H9 (cell line): ENCODE measurements at places on chromosomes 3 and 15. TPM values are rescaled to one million over a fixed set of nuclear protein-coding genes. Genes with fewer than 3 reads are reported as not detected.

- no peaks in the 10 kb centered on the region for H3K36me3 ChIP-seq
- no peak overlapping the region for H3K27ac ChIP-seq
- no peak for DNase-seq
- no peak overlapping the region for H3K4me3 ChIP-seq
Observed at GRCh38 chr15:99735868-99736267, 2.6 kb upstream of the LYSMD4 start.

GRCh38 chr3:8635631-8636030 is 9.0 kb downstream of the SSUH2 start:
- H3K4me1 ChIP-seq: no peaks in the 10 kb centered on the region
- no peaks in the 10 kb centered on the region for H3K27me3 ChIP-seq
- H3K27ac ChIP-seq: no peak overlapping the region
- H3K36me3 ChIP-seq: no peaks in the 10 kb centered on the region
- no peak overlapping the region for H3K4me3 ChIP-seq

GRCh38 chr3:60746695-60747416 is 504.4 kb downstream of the FHIT start:
- H3K27ac ChIP-seq: no peak overlapping the region
- H3K4me1 ChIP-seq: peaks cover 2% of the 10 kb centered on the region; the same call in 1 of the 2 replicates
- H3K4me3 ChIP-seq: no peak overlapping the region
- H3K27me3 ChIP-seq: peaks cover 1% of the 10 kb centered on the region; the same call in 1 of the 2 replicates
- H3K36me3 ChIP-seq: peaks cover 20% of the 10 kb centered on the region
- DNase-seq: no peak

GRCh38 chr3:44208086-44208485 is 33.6 kb upstream of the TOPAZ1 start:
- no peak overlapping the region for H3K27ac ChIP-seq
- H3K4me3 ChIP-seq: no peak overlapping the region
- DNase-seq: no peak
- H3K4me1 ChIP-seq: no peaks in the 10 kb centered on the region

- H3K4me1 ChIP-seq: 0 out of 2 replicates have a peak, but pooled peaks cover 2% of the 10 kb centered on the region
- DNase-seq: peak; percentile 84
Observed at GRCh38 chr15:82044373-82045178, 1.2 kb downstream of the MEX3B start.

DNA sequence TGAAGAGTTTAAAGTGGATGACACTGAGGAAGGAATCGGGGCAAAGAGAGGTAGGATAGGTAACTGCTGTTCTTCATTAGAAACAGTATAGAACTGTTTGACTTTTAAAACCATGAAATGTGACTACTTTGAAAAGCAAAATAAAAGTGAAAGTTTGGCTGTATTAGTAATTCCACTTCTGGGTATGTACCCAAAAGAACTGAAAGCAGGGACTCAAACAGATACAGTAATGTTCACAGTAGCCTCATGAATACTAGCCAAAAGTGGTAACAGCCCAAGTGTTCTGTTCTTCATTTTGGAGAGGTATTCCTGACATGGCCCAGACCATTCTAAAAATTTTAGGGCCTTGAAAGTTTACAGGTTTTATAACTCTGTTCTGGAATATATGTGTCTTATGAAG is 1055.4 kb downstream of the TBL1XR1 start:
- no peak overlapping the region for H3K4me3 ChIP-seq
- no peaks in the 10 kb centered on the region for H3K4me1 ChIP-seq
- H3K36me3 ChIP-seq: no peaks in the 10 kb centered on the region
- no peaks in the 10 kb centered on the region for H3K27me3 ChIP-seq
- DNase-seq: no peak

- no peak overlapping the region for H3K4me3 ChIP-seq
- no peak for DNase-seq
- H3K4me1 ChIP-seq: no peaks in the 10 kb centered on the region
- peaks cover 76% of the 10 kb centered on the region for H3K36me3 ChIP-seq
Observed at GRCh38 chr15:98923171-98923570, 84.4 kb downstream of the PGPEP1L start.

DNA sequence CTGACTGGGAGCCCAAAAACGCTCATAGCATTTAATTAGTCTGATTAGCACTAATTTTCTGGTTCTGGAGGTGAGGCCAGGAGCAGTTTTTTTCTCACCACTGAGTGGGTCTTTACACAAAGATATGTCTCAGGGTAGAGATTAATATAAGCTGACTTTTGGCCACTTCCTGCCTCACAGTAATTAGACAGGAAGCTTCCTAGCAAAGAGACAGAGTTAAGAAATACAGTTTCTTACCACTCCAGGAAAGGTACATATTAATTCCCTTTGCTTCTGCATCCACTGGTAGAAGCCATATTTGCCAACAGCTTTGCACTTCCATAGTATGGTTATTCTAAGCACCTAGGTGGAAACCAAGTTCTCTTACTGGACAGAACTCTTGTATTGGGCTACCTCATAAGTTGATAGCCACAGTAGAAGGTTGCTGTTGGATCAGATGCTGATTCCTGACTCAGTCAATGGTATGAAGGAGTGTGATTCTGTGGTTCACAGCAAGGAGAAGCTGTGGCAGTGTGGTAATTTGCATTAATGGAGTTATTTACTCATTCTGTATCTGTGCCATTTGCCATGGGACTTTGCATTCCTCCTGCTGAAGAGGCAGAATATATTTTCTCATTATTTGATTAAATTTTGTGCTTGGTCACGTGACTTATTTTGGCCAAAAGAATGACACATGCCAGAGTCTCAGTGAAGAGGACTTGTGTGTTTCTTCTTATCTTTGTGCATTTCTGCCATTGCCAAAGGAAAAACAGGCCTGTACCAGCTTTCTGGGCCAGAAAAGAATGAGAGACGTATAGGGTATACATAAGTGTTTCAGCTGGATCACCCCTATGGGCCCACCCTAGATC is 17.5 kb upstream of the ZBTB20 start:
- no peak overlapping the region for H3K27ac ChIP-seq
- no peak for DNase-seq
- no peak overlapping the region for H3K4me3 ChIP-seq
- H3K36me3 ChIP-seq: no peaks in the 10 kb centered on the region
- no peaks in the 10 kb centered on the region for H3K4me1 ChIP-seq

DNA sequence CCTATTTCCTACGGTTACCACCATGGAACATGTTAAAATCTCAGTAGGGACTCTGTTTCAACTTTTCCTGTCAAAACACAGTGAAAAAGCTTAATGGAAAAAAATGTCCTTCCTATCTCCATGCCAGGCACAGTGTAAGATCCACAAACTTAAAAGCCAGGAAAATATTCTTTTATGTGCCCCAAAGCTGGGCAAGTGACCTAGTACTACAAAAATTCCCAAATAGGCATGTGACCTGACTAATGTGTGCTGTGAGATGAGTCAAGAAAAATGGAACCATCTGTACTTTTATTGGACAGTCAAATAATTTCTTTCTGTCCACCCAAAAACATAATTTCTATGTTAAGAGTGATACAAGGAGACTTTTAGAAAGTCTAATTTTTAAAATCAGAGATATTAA is 406.0 kb downstream of the ZBTB20 start:
- H3K27ac ChIP-seq: no peak overlapping the region
- no peaks in the 10 kb centered on the region for H3K4me1 ChIP-seq
- DNase-seq: no peak
- no peaks in the 10 kb centered on the region for H3K27me3 ChIP-seq
- no peak overlapping the region for H3K4me3 ChIP-seq

DNA sequence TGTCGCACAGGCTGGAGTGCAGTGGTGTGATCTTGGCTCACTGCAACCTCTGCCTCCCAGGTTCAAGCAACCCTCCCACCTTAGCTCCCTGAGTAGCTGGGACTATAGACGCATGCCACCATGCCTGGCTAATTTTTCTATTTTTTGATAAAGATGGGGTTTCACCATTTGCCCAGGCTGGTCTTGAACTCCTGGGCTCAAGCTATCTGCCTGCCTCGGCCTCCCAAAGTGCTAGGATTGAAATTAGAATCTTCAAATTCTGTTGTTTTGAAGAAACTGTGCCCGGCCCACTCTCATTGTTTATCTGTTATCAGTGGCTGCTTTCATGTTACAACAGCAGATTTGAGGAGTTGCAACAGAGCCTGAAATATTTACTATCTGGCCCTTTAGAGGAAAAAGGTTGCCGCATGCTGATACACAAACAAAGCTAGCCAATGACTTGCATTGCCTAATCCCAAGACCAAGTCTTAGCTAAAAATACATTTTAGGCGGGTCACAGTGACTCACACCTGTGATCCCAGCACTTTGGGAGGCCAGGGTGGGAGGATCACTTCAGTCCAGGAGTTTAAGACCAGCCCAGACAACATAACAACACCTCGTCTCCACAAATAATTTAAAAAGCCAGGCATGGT is 43.2 kb upstream of the PPP4R2 start:
- H3K27ac ChIP-seq: no peak overlapping the region
- DNase-seq: no peak
- no peak overlapping the region for H3K4me3 ChIP-seq
- H3K4me1 ChIP-seq: no peaks in the 10 kb centered on the region; the same call in 1 of the 2 replicates
- H3K27me3 ChIP-seq: no peaks in the 10 kb centered on the region

- H3K4me3 ChIP-seq: no peak overlapping the region
- peaks cover 50% of the 10 kb centered on the region; the same call in 2 of the 3 replicates for H3K36me3 ChIP-seq
- DNase-seq: no peak
- no peak overlapping the region for H3K27ac ChIP-seq
- no peaks in the 10 kb centered on the region for H3K27me3 ChIP-seq
Observed at GRCh38 chr3:52204337-52205073, 6.5 kb downstream of the ALAS1 start.

DNA sequence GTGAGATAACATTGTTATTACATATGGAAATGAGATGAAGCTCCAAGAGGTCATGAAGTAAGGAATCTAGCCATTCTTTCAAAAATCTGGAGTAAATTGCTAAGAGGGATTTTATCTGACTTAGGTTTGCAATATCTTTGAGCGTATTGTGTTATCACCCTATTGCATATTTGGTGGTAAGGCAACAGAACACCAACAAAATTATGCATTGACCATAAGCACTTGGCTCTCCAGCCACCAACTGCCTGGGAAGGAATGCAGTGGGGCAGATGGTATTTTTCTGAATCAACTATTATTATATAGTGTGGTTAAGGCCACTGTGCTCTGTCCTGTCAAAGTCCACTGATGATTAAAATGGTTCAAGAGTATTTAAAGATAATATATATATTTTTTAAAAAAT is 287.9 kb upstream of the SEMA6D start:
- H3K27ac ChIP-seq: no peak overlapping the region
- no peaks in the 10 kb centered on the region for H3K27me3 ChIP-seq

GRCh38 chr3:197951392-197951990 is 1.5 kb downstream of the RPL35A start:
- H3K4me3 ChIP-seq: peak overlapping the region; percentile 98
- DNase-seq: no peak
- H3K27ac ChIP-seq: no peak overlapping the region
- no peaks in the 10 kb centered on the region for H3K4me1 ChIP-seq
- peaks cover 64% of the 10 kb centered on the region for H3K36me3 ChIP-seq

GRCh38 chr3:62436785-62437184 is 63.4 kb upstream of the FEZF2 start:
- H3K36me3 ChIP-seq: no peaks in the 10 kb centered on the region
- H3K4me3 ChIP-seq: peak overlapping the region; percentile 9; the same call in 1 of the 3 replicates
- H3K27ac ChIP-seq: no peak overlapping the region
- DNase-seq: no peak
- H3K27me3 ChIP-seq: no peaks in the 10 kb centered on the region

DNA sequence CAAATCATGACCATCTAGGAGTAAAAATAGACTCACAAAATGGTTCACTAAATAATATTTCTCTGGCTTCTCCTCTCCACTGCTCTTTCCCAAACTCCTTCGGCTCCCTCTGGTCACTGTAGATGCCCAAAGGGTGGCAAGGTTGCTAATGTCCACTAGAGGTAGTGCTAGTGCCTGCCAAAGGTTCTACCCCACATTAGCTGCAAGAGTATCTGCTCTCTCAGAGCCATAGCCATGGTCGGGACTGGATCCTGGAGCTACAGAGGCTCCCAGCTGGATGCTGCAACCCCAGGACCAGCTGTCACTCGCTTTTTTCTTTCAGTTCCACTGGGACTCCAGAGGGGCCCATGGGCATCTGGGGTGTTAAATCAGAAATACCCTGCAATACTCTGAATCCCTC is 8.5 kb downstream of the HTR3D start:
- H3K36me3 ChIP-seq: no peaks in the 10 kb centered on the region
- H3K27me3 ChIP-seq: no peaks in the 10 kb centered on the region
- DNase-seq: peak; percentile 63
- H3K27ac ChIP-seq: no peak overlapping the region

DNA sequence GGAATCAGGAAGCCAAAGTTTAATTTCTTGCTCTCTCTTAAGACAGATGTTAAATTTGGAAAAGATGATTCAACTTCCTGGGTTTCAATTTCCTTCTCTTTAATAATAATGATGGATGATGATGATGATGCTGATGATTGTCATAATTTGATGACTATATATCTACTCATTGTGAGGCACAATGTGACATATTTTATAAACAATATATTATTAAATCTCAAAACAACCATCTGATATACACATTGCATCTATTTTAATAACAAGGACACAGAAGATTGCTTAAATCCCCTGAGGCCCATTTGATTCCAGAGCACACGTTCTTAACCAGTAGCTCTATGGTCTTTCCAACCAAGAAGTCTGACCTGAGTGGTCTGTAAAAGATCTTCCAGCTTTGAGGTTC is 124.0 kb downstream of the CNTN6 start:
- no peaks in the 10 kb centered on the region for H3K27me3 ChIP-seq
- H3K4me1 ChIP-seq: no peaks in the 10 kb centered on the region
- H3K4me3 ChIP-seq: no peak overlapping the region
- no peaks in the 10 kb centered on the region; the same call in 2 of the 3 replicates for H3K36me3 ChIP-seq
- no peak overlapping the region for H3K27ac ChIP-seq
- DNase-seq: no peak

DNA sequence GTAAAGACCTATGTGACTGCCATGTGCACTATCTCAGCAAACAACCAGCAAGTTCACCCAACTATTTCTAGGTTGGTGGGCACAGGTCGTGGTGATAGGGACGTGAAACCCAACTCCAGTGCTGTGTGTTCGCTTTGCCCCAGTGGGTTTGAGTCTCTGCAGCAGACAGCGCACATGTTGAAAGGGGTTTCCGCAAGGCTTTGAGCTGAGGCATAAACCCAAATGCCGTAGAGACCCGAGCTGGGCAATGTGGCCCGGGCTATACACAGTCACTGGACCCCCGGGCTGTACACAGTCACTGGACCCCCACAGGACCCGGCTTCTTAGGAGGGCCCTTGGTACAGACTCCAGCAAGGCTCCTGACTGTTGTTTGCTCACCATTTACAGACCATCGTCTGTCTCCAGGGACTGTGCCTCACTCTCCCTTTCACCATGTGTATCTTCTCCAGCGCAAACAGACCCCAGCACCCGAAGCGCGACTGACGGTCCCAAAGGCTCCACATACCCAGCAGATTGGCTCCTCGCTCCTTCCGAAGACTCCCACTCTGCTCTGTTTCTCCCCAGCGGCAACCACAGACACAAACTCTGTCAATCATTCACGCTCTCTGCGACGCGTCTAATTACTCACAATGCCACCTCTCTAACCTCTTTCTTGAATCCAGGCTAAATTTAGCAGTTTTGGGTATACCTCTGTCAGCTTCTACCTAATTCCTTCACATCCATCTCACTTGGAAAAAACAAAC is 31.2 kb downstream of the PCSK6 start:
- no peaks in the 10 kb centered on the region for H3K27me3 ChIP-seq
- no peak for DNase-seq
- H3K27ac ChIP-seq: no peak overlapping the region
- no peak overlapping the region for H3K4me3 ChIP-seq
- H3K36me3 ChIP-seq: no peaks in the 10 kb centered on the region

The CPLX3 gene
- total RNA-seq: not detected in 2 replicates

The TFRC gene
- 131 and 135 TPM in 2 replicates for total RNA-seq

The CEMIP gene
- 0.09 and 0.26 TPM in 2 replicates for total RNA-seq

The UPK1B gene
- 0.33 and 1.0 TPM in 2 replicates for total RNA-seq

The GATM gene
- 9.0 and 10.7 TPM in 2 replicates for total RNA-seq

The LMAN1L gene
- not detected in 2 replicates for total RNA-seq

The SSUH2 gene
- total RNA-seq: 0.61 and 0.64 TPM in 2 replicates
